NCI-H2029 treated with DMSO at 0.1 percent for 48 hours (cell line): ENCODE measurements at places on chromosomes 1 and 21.

- no peak for DNase-seq
Measured at GRCh38 chr1:150235294-150235851, 539 bp downstream of the ANP32E start.

- no peak for DNase-seq
Measured at GRCh38 chr1:167105271-167106118, 11.6 kb downstream of the STYXL2 start.

GRCh38 chr1:71053758-71054157 lies 6.1 kb upstream of the PTGER3 start:
- DNase-seq, result no peak

- DNase-seq, result peak; percentile 36
Measured at GRCh38 chr1:205370780-205371179, 14.1 kb upstream of the KLHDC8A start.

- DNase-seq, result no peak
Measured at GRCh38 chr21:39373634-39374033, 24.7 kb upstream of the HMGN1 start.

DNA sequence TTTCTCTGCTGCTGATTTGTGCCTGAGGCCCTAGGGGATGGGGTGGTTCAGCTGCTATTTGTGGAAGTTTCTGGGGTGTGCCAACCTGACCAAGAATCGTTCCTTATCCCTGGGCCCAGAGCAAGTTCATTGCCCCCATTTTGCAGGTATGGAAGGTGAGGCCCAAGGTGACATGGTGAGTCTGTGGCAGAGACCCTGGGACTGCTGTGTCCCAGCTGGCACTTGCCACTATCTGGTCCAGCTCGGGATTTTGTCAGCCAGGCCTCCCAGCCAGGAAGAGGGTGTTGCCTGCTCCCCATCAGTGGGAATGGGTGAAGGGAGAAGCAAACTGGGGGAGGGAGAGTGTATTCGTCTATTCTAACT lies 18.9 kb upstream of the LRP8 start:
- no peak for DNase-seq

GRCh38 chr1:84653130-84653677 lies 37.1 kb downstream of the SSX2IP start:
- DNase-seq, result no peak

DNA sequence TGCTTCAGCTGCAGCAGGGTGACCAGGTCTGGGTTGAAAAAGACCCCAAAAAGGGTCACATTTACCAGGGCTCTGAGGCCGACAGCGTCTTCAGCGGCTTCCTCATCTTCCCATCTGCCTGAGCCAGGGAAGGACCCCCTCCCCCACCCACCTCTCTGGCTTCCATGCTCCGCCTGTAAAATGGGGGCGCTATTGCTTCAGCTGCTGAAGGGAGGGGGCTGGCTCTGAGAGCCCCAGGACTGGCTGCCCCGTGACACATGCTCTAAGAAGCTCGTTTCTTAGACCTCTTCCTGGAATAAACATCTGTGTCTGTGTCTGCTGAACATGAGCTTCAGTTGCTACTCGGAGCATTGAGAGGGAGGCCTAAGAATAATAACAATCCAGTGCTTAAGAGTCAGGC lies 2.9 kb downstream of the C1QA start:
- no peak for DNase-seq
